ENCODE measurements at places on chromosomes 1 and 21. TPM values are rescaled to one million over a fixed set of nuclear protein-coding genes. Genes with fewer than 3 reads are reported as not detected.
A peak's percentile ranks its signal among the peaks of the same experiment; 100 is the strongest.

Gene BMP8A
- 0.66 TPM for total RNA-seq

DNA sequence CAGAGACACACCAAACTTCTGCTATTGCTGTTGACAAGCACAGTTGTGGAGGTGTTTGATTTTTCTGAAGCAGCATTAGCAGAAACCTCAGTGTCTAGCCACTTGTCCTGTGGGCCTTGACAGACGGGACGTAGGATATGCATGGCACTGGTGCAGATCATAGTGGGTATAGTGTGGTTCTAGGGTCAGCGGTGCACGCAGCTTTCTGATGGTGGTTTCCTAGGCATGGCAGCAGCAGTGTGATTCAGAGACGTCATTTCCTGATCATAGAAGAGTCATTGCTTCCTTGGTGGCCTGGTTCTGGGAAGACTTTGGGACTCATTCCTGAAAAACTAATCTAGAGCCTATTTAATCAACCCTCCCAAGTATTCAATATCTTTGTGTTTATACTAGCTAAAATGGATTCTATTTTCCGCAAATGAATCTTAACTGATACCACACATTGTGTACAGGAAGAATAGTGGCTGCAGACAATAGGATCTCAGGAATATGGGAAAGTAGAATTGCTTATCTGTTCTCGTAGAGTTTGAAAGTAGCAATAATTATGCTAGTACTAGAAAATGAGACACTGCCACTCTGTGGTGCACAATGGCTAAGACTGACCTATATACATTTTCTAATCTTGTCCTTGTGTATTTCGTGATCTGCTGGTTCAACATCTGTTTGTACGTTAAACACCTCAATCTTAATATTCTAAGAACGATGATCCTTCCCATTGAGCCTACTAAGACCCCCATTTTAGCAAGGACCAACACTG lies 2.8 kb upstream of the USP1 start:
- no peaks in the 10 kb centered on the region for H3K36me3 ChIP-seq
- H3K4me3 ChIP-seq, result no peak overlapping the region
- no peaks in the 10 kb centered on the region for H3K4me1 ChIP-seq
- H3K27ac ChIP-seq, result no peak overlapping the region
- no peaks in the 10 kb centered on the region for H3K27me3 ChIP-seq
- no peak for DNase-seq

- H3K36me3 ChIP-seq, result no peaks in the 10 kb centered on the region
- DNase-seq, result no peak
- H3K4me1 ChIP-seq, result no peaks in the 10 kb centered on the region
- H3K27ac ChIP-seq, result no peak overlapping the region
Measured at GRCh38 chr1:160905617-160905989, 20.6 kb upstream of the ITLN1 start.

DNA sequence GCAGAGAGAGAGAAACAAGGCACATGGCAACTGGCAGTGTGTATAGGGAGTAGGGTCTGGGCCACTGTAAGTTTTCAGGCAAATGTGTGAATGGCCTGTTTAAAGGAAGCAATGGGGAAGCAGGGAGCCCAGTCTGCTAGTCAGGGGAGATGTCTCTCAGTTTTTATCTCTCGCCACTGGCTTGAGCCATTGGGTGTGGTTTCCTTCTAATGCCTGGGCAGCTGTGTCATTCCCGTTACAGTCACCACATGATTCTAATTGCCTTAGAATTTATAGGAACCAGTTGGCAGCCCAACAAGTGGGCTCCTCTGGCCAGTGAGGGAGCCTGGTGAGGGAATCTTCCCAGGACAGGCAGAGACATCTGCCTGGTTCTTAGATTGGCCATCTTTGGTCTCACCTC lies 182.4 kb downstream of the DISC1 start:
- no peaks in the 10 kb centered on the region for H3K27me3 ChIP-seq
- no peak overlapping the region for H3K4me3 ChIP-seq
- DNase-seq, result peak; percentile 72
- no peak overlapping the region for H3K27ac ChIP-seq
- no peaks in the 10 kb centered on the region for H3K36me3 ChIP-seq

DNA sequence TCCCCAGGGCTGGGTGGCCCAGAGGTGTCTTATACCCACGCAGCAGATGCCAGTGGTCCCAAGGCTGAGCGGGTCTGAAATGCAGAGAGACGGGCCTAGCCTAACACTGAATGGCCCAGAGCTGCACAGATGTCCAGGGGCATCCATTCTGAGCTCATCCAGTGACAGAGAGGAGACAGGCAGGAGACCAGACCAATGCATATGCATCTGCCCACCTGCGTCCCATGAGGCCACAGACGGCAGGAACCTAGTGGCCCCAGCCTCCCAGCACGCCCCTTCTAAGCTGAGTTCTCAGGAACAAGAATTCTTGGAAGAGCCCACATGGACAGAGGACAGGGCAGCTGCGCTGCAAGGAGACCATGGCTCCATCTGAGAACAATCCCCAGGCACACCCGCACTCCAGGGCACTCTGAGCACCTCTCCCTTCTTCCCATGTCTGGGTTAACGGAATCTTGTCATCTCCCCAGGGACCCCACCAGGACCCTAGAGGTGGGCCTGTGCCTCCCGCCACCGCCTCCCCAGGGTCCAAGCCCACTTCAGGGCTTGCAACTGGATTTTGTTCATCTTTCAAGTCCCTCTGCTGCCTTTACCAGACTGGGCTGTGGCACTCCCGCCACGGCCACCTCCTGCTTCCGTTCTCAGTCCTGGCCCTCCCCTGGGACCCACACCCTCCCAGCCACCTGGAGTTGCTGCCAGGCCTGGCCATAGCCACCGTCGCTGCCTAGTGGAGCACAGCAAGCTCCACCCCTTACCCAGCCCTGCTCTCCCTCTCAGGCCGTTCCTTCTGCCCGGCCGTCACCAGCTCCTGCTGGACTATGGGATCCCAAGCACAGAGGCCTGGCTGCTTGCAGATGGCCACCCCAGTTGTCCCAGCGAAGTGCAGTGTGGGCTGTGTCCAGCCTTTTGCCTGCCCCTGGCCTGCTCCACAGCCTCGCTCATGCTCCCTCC lies 3.3 kb downstream of the WNT3A start:
- H3K27me3 ChIP-seq, result peaks cover 76% of the 10 kb centered on the region
- H3K4me1 ChIP-seq, result no peaks in the 10 kb centered on the region
- DNase-seq, result peak; percentile 53
- no peaks in the 10 kb centered on the region for H3K36me3 ChIP-seq
- H3K27ac ChIP-seq, result no peak overlapping the region
- no peak overlapping the region for H3K4me3 ChIP-seq

GRCh38 chr1:176744142-176744541 lies 281.2 kb downstream of the PAPPA2 start:
- H3K4me1 ChIP-seq, result peaks cover 2% of the 10 kb centered on the region
- no peak overlapping the region for H3K27ac ChIP-seq
- H3K27me3 ChIP-seq, result no peaks in the 10 kb centered on the region
- H3K4me3 ChIP-seq, result no peak overlapping the region
- H3K36me3 ChIP-seq, result no peaks in the 10 kb centered on the region
- DNase-seq, result no peak
